Fibroblast of skin of left quadriceps (primary cell): ENCODE measurements at places on chromosomes 1 and 21.

DNA sequence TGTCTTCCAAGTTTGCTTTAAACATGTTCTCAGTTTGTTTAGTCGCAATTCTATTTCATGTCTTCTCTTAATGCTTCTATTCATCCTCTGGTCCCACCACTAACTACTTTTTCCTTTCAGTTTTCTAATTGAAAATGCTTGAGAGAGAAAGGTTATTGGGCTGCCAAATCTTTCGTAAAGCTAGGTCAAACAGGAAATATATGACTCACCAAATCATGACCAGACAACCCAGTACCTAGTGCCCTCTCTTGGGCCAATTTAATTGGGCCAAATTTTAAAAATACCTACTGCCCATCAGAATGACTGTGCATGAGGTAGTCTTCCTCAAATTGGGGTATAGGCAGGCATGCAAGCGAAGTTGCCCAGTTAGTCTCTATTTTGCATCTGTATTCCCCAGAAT is 295.4 kb upstream of the PBX1 start:
- no peak for DNase-seq

DNA sequence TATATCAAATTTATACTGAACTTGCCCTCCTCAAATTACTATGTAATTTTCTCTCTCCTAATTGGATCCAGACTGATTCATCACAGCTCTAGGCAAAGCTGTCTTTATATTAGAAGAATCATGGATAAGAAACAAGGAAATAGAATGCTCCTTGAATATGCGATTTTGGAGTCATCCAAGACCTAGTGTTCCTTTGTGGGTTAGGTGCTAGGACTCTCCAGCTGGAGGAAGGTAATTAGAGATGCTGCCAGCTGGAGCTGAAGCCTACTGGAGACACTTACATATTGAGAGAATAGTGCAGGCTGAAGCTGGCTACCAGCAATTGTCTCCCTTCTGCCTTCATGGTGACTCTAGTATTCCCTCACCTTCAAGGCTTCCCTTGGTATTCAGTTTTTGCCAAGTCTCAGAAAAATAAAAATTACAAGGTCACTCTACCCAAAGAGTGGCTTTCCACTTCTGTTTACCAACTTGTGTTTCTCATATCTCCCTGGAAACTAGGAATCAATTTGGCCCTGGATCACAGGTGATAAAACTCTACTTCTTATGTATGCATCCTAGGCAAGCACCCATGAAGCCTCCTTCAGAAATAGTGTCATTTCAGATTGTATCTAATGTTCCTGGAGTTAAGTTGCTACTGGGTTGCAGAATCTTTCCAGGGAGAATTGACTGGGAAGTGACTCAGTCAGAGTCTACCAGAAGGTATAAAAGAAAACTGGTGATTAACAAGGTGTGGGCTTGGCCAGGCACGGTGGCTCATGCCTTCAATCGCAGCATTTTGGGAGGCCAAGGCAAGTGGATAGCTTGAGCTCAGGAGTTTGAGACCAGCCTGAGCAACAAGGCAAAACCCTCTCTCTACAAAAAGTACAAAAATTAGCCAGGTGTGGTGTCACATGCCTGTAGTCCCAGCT is 24.4 kb upstream of the DOCK7 start:
- no peak for DNase-seq

GRCh38 chr1:17852383-17852782 is 97.2 kb downstream of the ACTL8 start:
- no peak for DNase-seq

GRCh38 chr1:52041551-52042185 is 8.1 kb upstream of the KTI12 start:
- no peak for DNase-seq

GRCh38 chr21:34647555-34647954 is 21.2 kb upstream of the CLIC6 start:
- no peak for DNase-seq

DNA sequence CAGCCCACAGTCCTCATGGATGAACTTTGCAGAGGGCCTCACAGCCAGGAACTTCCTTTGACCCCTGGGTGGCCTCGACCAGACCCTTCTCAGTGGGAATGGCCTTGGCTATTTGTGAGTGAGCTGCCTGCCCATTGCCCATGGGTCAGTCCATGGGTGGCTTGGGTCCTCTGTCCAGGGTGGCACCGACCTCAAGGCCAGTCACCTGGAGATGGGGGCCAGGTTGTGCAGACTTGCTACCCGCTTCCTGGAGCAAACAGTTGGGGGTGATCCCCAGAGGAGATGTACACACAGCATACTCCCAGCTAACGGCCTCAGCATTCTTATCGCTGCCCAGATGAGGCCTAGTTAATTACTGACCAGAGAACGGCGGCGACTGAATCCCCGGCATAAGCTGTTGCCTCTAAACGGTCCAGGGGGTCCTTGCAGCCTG is 23.1 kb upstream of the IFNLR1 start:
- no peak for DNase-seq

DNA sequence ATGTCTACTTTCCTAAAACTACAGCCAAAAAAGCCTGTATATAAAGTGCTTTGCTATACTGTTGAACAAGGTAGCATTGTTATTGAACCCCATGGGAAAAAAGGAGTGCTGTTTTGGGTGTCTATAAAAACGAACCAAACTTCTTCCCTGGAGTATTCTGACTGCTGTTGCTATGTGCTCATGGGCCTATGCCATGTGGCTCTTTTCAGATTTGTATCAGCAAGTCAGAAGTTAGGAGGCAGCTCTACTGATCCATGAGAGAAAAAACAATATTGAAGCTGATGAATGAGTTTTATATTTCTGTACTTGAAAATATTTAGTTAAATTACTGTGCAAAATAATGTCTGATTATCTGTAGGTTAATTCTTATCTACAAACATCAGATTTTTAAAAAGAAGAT is 66.5 kb downstream of the ADGRL2 start:
- no peak for DNase-seq

- no peak for DNase-seq
Observed at GRCh38 chr1:196951711-196952394, 8.3 kb downstream of the CFHR2 start.

DNA sequence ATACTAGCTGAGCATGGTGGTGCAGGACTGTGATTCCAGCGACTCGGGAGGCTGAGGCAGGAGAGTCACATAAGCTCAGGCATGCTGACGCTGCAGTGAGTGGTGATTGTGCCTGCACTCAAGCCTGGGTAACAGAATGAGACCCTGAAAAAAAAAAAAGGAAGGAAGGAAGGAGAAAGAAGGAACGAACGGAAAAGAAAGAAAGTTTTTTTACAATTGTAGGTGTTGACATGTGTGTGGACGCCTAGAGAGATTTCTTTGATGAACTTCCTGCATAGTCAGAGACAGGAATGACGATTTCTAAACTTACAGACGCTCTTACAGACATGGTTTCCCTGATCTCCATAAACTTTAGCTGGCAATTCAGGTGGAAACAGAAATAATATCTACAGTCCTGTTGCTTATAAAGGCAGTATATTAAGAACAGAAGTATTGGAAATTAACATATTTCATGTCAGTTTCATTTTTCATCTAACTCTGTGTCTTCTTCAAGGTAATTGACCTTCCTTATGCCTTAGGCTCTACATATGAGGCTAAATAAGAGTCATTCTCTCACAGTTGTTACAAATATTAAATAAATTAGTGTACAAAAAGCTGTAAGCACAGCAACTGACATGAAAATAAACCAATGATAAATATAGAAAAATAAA is 4.1 kb downstream of the SAMSN1 start:
- no peak for DNase-seq

DNA sequence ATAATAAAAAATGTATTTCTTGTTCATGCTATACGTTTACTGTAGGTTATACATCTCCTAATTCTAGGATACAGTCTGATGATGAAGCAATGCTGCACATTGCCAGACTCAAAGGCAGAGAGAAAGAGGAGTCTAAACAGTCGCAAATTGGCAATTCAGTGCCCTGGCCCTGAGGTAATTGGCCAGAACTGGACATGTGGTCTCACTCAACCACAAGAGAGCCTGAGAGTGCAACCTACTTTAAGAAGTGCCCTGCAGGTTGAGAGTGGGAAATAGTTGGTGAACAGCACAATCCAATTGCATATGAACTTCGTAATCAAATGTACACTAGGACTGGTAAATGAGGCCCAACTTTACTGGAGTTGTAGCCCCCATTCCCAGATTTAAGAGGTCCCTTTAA is 5.0 kb upstream of the SLC35A3 start:
- DNase-seq, result no peak

DNA sequence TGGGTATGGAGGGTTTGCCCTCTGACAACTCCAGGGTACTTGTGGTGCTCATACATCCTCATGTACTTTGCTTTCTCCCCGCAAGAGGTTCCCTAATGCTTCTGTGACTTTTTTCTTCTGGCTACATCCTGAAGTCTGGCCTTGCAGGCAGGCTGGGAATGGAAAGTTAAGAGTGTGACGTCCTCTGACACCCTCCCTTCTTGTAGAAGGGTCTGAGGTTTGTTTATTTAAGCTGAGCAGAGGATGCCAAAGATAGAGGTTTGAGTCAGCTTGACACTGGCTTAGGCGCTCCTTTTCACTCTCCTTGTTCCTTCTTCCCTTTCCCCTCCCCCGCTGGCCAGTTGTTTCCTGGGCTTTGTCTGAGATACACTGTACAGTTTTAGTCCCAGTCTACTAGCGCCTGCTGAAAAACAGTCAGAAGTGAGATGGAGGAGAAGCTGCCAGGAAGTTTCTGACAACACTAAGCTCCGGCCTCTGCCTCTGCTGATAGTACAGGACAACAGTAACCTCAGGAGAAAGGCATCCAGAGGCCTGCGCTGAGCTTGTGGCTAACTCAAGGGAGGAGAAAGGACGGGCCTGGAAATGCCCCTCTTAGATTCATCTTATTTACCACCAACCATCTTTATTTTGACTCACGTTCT is at the start of gene MACF1:
Gene MACF1, plus strand, starts transcription at position 255 of the 641 bp plus-strand sequence. Its CDS starts 328 bp downstream, at position 583.
- DNase-seq, result peak; percentile 74

DNA sequence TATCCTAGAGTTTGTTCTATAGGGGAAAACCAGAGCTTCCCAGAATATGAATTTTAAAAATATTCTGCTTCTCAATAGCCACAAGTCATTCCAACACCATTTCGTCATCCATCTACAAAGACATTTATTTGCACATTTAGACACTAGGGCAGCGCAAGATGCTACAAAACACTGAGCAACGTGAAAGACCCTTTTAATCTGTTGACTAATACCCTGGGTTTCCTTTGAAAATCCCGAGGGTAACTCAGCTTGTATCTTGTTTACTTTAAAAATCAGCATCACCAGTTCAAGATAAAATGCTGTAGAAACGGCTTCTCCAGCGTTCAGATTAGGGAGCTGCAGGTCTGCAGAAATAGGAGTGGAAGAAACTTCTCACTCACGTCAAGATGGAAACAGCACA is 13.5 kb downstream of the PDPN start:
- no peak for DNase-seq

DNA sequence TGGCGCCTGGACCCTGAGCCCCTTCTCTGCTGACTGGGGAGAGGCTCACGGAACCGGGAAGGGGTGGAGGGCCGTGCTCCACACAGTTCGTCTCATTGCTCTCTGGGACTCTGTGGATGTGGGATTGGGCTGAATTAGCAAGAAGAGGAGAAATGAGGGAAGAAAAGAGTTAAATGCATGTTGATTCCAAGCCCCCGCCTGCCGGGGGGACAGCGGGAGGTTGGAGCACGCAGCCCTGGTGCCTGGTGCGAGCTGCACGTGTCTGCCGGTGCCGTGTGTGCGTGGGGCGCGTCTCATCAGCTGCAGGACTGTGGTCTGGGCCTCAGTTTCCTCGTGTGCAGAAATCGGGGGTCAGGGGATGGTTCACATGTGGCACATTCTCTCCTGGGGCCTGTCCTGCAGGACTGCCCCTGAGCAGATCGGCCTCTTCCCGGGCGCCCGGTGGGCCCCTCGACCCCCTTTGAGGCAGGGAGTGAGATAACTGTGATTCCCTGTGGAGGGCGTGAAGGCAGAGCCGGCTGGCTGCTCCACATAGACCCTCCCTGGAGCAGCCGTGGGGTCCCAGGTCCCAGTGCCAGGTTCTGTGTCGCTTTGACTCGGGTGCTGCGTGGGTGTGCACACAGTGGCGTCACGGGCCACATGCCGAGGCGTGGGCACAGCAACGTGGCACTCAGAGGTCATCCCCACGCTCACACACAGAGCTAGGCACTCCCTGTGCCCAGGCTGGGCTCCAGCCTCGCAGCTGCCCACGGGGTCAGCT is 11.4 kb downstream of the SAMD11 start:
- DNase-seq, result no peak

- no peak for DNase-seq
Observed at GRCh38 chr1:71312545-71312944, 231.7 kb upstream of the ZRANB2 start.

- DNase-seq, result no peak
Observed at GRCh38 chr1:36320767-36321118, 2.7 kb downstream of the EVA1B start.

DNA sequence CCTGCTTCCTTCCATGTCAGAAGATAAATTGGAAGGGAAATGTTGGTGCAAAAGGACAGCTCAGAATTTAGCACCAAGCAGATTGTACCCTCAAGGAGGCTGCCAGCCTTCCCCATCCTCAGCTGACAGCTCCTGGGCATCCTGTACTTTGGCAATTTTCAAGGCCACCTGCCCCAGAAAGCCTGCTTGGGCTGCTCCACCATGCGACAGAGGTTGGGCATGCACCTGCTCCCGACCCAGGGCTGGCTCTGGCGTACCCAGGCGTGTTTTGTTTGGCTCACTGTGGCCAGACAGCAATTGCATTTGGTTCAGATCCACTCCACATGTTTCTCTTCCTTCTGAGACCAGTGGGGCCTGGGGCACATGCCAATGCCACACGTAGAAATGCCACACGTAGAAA is 547.8 kb downstream of the NPHP4 start:
- DNase-seq, result no peak

DNA sequence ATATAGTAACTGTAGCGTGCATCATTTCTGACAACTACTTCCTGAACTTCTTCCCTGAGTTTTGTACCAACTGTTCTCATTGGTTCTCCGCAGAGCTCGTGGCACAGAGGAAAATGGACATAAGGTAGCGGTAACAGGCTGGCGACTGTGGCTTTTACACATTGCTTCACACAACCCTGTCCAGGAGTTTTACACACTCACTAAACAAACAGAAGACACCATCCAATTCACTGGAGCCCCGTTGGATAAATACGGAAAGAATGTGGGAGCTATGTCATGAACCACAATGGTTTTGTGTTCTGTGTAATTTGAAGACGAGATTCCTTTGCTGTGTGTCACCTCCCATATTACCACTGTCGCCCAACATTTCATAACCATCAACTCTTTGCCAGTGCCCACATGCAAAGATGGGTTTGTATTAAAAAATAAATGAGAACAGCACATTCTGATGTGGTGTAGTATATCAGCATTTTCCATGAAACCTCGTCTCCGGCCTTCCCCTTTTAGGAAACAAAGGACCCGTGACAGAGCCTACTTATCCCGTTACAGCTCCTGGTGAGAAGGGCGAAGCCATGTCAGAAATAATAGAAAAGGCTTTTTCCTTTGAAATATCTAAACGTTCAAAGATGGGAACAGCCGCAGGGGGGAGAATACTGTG is 47.4 kb upstream of the ENAH start:
- DNase-seq, result peak; percentile 98

- DNase-seq, result peak; percentile 56
Observed at GRCh38 chr1:208510192-208510952, 266.2 kb upstream of the PLXNA2 start.

GRCh38 chr1:92483610-92484471 is 2.9 kb downstream of the GFI1 start:
- DNase-seq, result no peak
